ENCODE measurements at places on chromosomes 5 and 9.
A peak's percentile ranks its signal among the peaks of the same experiment; 100 is the strongest.

DNA sequence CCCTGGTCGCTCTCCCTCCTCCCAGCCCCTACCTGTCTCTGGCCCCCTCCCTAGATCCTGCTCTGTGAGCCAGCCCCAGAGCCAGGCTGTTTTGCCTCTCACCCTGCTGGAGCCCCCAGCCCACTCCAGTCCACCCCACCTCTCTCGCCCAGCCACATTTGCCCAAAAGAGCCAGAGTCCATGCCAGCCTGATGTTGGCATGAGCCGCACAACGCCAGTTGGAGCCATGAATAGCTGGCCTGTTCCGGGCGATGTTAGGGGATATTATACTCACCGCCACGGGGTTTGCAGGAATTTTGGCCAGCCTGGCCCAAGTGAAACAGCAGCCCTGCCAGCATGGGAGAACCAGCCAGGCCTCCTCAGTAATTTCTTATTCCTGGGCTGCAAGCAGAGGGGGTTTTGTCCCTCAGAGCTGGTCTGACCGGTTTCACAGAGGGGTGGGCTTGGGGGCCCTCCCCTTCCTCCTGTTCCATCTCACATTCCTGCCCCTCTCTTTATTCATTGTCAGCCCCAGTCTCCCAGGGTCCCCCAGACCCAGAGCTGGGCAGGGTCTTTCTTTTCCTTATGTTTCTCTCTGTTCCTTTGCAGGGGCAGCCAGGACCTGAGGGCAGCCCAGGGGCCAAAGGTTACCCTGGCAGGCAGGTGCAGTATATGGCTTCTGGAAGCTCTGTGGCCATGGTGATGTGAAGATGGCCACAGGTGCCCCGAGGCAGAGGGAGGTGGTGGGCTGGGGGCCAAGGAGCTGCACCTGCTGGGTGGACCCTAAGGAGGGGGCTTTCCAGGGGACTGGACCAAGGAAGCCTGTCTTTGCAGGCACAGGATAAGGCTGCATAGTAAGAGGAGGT, 50.1 kb downstream of the COL27A1 start:
- no peak for DNase-seq

DNA sequence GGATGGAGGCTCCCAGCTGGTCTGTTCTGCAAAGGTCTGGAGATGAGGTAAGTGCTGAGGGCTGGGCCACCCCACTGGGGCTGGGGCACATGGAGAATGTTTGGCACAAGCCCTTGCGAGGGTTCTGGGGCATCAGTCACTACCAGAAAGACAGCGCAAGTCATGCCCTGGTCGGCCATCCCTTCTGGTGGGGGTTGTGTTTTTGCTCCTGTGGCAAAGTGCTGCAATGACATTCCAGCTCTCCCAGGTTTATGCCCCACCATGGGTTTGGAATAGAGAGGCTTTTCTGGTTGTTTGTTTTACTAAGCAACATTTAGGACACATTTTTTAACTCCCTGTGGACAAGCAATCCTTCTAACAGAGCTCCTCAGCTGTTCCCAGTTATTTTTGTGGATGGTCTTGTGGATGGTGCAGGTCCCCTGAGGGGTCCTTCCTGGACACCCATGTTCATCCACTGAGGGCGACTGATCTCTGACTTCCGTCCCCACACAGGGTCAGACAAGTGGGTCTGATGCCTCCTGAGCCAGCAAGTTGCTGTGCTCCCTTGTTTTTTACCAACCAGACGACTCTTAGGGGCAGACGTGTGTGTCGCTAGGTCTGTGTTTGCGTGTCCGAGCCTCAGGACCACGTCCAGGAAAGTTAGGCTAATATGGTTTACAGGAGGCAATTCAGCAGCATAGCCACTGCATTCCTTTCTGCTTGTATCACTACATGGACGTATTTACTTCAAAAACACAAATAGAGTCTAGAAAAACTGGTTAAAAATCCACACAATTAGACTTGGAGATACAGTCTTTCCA, 64.9 kb upstream of the ECM2 start:
- DNase-seq, result no peak

- no peak for DNase-seq
Measured at GRCh38 chr5:157592594-157592993, 17.0 kb upstream of the ADAM19 start.

- DNase-seq, result no peak
Measured at GRCh38 chr5:15442193-15442570, 57.8 kb upstream of the FBXL7 start.

- no peak for DNase-seq
Measured at GRCh38 chr5:111745075-111745739, 11.8 kb downstream of the NREP start.

- DNase-seq, result no peak
Measured at GRCh38 chr9:130024597-130024994, 18.4 kb downstream of the FNBP1 start.

GRCh38 chr9:137313326-137313936, 11.4 kb upstream of the NRARP start:
- no peak for DNase-seq

- DNase-seq, result no peak
Measured at GRCh38 chr5:94802450-94802849, 184.0 kb downstream of the SLF1 start.

- no peak for DNase-seq
Measured at GRCh38 chr5:146426853-146427618, 20.1 kb upstream of the TCERG1 start.

- DNase-seq, result peak; percentile 43
Measured at GRCh38 chr9:115035841-115036612, 81.9 kb downstream of the TNC start.

DNA sequence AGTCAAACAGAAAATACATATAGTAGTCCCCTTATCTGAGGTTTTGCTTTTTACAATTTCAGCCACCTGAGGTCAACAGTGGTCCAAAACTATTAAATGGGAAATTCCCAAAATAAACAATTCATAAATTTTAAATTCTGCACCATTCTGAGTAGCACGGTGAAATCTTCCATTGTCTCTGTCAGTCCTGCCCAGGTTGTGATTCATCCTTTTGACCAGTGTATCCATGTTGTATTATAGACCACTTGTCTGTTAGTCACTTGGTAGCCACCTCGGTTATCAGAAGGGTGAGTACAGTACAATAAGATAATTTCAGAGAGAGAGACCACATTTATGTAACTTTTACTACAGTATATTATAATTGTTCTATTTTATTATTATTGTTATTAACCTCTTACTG, 2.8 kb downstream of the CCDC152 start:
- no peak for DNase-seq

GRCh38 chr5:32339198-32339597, 26.5 kb upstream of the MTMR12 start:
- DNase-seq, result no peak

- no peak for DNase-seq
Measured at GRCh38 chr5:133328800-133329199, 277.0 kb downstream of the HSPA4 start.

GRCh38 chr5:1527533-1528205, 3.9 kb upstream of the LPCAT1 start:
- no peak for DNase-seq

DNA sequence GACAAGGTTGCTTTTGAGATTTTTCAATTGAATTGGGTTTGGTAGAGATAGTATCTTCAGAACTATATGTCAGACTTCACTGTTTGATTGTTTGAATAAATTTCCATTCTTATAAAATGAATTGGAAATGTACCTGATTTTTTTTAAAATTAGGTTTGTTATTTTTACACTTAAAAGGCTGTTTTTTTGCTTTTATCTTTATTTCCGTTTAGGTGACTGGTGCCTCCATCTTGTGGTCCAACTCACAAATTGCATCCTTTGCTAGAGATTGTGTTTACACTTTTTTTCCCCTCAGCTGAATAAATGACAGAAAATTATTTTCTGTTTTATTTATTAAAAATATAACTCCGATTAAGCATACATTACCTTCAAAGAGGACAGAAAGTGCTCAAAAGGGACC, 15.6 kb downstream of the NDUFAF2 start:
- no peak for DNase-seq

- DNase-seq, result no peak
Measured at GRCh38 chr5:141512911-141513626, 24.2 kb downstream of the PCDHGC5 start.

DNA sequence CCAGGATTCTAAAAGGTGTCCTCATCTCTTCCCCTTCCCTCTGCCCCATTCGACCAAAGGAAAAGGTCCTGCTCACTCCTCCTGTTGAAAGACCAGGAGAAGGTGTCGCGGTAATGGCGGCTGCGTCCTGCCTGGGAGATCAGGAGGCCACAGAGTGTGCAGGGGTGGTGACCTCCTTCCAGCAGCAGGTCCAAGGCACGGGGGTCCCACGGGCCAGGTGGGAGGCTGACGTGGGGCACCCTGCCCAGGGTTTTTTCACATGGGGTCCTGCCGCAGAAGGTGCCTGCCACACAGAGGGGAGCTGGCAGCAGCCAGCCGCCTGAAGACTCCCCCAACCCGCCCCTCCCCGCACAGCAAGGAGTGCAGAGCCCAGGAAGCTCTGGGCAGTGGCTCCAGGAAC, 22.2 kb upstream of the ADAMTS2 start:
- DNase-seq, result no peak

GRCh38 chr9:116952436-116952810, 265.3 kb downstream of the TRIM32 start:
- DNase-seq, result no peak

GRCh38 chr5:171483551-171484135, 64.2 kb downstream of the FGF18 start:
- DNase-seq, result no peak

DNA sequence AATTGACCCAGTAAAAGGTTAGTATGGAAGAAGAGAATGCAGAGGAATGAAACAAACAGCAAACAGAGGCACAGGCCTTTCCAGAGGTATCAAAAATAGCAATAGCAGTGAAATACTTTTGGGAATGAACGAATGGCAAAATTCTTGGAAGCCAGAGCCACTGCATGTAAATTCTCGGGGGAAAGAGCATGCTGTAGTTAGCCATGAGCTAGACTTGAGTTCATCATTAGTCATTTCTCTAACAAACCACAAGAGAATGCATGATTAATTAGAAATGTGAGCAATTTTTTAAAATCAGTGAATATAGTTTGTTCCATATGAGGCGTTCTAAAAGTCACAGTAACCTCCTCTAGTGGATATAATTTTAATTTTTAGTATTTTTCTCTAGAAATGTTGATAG, 170.3 kb upstream of the PRR16 start:
- DNase-seq, result peak; percentile 29

DNA sequence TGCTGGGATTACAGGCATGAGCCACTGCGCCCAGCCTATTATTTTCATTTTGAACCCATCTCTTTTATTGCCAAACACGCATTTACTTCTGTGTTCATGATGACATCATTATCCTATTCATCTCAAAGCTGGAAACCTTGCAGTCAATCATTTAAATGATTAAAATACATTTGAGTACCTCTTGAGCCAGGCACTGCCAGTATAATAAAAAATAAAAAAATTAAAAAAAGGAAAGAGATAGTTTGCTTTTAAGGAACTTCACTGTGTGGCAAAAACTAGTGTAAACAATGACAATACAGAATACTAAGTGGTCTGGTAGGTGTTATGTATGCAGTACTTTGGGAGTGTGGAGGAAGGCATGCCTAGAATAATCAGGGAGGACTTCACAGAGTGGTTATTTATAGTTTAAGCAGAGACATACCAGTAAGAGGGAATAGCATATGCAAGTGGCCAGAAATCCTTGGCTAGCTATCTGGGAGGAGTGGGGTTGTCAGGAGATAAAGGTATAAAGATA, 8.6 kb downstream of the NSD1 start:
- DNase-seq, result no peak

DNA sequence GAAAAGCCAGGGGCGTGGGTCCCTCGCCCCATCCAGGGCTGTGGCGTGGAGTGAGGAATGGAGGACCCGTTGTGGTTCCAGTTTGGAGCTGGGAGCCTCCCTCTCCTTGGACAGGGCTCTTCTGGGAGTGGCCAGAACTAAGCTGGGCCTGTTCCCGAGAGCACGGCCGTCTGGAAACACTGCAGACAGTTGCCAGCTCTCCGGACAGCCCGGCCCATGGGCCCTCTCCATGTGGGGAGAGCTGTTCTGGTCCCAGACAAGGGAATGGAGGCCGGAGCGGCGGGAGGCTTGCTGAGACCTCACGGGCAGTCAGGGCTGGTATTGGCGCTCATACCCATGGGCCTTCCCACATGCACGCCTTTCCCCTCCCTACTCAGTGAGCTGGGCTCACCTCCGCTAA, 45.2 kb upstream of the FCN2 start:
- no peak for DNase-seq

- peak; percentile 4 for DNase-seq
Measured at GRCh38 chr5:40733879-40734563, 21.7 kb downstream of the TTC33 start.

DNA sequence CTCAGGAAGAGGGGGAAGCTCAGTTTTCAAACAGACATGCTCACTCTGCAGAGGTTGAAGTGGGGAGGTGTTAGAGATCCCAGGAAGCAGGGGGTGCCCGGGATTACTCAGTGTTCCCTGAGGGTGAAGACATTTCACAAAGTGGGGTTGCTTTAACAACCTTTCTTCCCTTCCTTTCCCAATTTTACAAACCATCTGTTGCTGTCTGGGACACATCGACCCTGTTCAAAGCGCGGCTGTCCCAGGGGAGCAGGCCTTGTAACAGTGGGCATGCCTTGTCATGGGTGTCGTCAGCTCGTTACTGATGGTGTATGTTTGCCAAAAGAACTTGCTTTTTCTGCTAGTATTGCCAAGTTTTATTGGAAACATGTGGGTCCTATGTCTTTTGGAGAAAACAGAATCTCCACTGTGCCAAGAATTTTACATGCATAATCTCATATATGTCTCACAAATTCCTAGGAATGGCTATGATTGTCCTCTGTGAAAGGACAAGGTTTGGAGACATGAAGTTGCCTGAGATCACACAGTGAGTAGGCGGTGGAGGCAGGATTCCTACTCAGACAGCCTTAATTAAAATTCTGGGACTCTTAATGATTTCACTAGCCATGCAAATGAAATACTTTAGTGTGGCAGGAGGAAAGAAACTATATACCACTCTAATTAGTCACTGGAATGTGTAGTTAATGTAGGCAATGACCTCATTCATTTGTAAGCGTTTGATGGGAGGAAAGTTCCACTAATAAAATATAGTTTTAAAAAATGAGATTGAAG, 198.9 kb downstream of the NXNL2 start:
- DNase-seq, result no peak

DNA sequence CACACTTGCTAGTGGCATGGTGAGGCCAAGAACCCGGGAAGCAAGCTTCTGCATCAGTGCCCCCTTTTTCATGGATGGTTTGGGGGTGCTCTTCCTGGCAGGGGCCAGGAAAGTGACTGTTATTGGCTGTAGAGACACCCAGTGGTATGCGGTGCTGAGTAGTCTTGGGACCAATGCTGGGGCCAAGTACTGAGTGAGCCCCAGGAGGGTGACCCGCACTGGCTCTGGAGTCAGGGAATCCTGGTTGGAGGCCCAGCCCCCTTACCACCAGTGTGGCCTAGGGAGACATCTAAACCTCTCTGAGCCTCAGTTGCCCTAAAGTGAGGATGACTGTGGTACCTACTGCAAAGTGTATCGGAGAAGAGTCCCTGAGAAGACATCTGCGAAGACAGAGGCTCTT, 41.2 kb upstream of the SYNPO start:
- DNase-seq, result no peak

DNA sequence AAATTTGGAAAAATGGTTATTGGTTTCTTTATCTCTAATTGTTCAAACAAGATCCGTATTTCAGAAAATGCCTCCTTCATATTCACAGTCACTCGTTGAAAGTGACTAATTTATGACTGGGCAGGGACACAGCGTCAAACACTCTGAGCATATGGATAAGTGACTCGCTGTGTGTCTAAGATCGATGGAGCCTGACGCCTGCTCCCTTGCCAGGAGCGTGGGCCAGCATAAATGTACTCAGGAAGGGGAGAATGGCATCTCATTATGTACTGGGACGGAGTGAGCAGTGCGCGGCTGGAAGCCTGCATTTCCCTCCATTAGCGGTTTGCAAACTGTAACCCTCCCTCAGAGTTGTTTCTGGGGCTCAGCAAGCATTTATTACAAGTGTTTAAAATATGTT, 79.8 kb upstream of the CAST start:
- DNase-seq, result no peak

GRCh38 chr9:91883503-91883902, 66.5 kb downstream of the ROR2 start:
- DNase-seq, result no peak
